ENCODE measurements at places on chromosomes 11 and 22. TPM values are rescaled to one million over a fixed set of nuclear protein-coding genes. Genes with fewer than 3 reads are reported as not detected.

GRCh38 chr11:123186286-123186685, 8.8 kb downstream of the CLMP start:
- no peaks in the 10 kb centered on the region for H3K4me1 ChIP-seq
- no peak for DNase-seq
- no peaks in the 10 kb centered on the region for H3K27me3 ChIP-seq
- no peak overlapping the region for H3K4me3 ChIP-seq

- H3K36me3 ChIP-seq, result peaks cover 24% of the 10 kb centered on the region
- DNase-seq, result no peak
- H3K4me1 ChIP-seq, result peaks cover 22% of the 10 kb centered on the region
- no peaks in the 10 kb centered on the region for H3K27me3 ChIP-seq
- H3K27ac ChIP-seq, result no peak overlapping the region
Observed at GRCh38 chr22:32409977-32410376, 2.1 kb downstream of the RTCB start.

DNA sequence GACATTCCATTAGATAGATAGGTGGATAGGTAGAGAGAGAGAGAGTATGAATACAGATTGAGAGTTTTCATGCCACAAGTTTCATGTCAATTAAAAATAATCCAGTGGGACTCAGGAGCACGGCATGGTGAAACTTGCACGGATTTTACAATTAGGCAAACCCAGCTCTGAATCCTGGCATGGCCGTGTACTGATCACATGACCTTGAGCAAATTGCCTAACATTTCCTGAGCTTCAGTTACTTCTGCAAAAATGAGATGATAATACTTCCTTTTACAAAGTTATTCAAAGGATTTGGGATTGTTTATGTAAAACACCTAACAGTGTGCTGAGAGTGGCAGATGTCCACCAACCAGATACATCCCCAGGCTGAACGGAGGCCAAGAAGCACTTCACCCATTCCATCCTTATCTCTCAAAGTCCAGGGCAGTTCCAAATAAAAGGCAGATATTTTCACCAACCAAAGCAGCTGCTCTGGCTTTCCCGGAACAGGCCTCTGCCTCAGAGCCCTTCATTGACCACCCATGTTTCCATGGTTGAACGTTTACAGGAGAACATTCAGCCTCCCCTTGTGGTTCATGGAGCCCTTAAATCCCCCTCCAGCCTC, 17.9 kb downstream of the APLNR start:
- H3K27ac ChIP-seq, result no peak overlapping the region
- H3K4me3 ChIP-seq, result no peak overlapping the region
- H3K27me3 ChIP-seq, result no peaks in the 10 kb centered on the region
- no peaks in the 10 kb centered on the region for H3K4me1 ChIP-seq
- DNase-seq, result no peak

PRDX5 gene
- 126 TPM for total RNA-seq

MRE11 gene
- total RNA-seq, result 40.0 TPM

GRCh38 chr22:30016596-30016995, 63.7 kb upstream of the HORMAD2 start:
- H3K27ac ChIP-seq, result no peak overlapping the region
- H3K27me3 ChIP-seq, result no peaks in the 10 kb centered on the region
- no peak overlapping the region for H3K4me3 ChIP-seq
- DNase-seq, result no peak

CCDC87 gene
- 0.27 TPM for total RNA-seq

MYBPC3 gene
- not detected for total RNA-seq

- no peaks in the 10 kb centered on the region for H3K36me3 ChIP-seq
- DNase-seq, result no peak
- H3K27ac ChIP-seq, result no peak overlapping the region
- no peak overlapping the region for H3K4me3 ChIP-seq
Observed at GRCh38 chr11:35289821-35290220, 129.5 kb downstream of the SLC1A2 start.

DNA sequence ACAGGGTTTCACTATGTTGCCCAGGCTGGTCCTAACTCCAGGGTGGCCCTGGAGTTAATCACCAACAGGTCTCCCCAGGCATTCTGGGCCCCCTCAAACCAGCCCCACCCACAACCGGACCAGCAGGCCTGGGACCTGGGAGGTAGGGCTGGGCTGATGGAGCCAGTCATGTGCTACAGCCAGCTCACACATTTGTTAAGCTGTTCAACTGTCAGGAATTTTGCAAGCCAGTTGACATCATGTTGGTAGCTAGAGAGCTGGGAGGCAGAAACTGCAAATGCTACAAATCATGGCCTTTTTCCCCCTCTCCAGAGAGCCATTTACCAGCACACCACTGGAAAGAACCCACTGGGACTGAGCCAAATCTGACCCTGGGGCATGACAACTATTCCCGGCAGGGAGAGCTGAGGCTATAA, 6.8 kb downstream of the ARHGAP1 start:
- no peak overlapping the region for H3K27ac ChIP-seq
- H3K4me3 ChIP-seq, result no peak overlapping the region
- H3K36me3 ChIP-seq, result peaks cover 28% of the 10 kb centered on the region
- DNase-seq, result no peak
